ENCODE measurements at places on chromosomes 7 and 10. TPM values are rescaled to one million over a fixed set of nuclear protein-coding genes. Genes with fewer than 3 reads are reported as not detected.

The NKX1-2 gene
- total RNA-seq: not detected

GRCh38 chr7:129886167-129886817, 66.5 kb downstream of the UBE2H start:
- H3K4me1 ChIP-seq: no peaks in the 10 kb centered on the region
- H3K36me3 ChIP-seq: no peaks in the 10 kb centered on the region
- H3K4me3 ChIP-seq: no peak overlapping the region

The TAF5 gene
- total RNA-seq: 1.8 TPM

DNA sequence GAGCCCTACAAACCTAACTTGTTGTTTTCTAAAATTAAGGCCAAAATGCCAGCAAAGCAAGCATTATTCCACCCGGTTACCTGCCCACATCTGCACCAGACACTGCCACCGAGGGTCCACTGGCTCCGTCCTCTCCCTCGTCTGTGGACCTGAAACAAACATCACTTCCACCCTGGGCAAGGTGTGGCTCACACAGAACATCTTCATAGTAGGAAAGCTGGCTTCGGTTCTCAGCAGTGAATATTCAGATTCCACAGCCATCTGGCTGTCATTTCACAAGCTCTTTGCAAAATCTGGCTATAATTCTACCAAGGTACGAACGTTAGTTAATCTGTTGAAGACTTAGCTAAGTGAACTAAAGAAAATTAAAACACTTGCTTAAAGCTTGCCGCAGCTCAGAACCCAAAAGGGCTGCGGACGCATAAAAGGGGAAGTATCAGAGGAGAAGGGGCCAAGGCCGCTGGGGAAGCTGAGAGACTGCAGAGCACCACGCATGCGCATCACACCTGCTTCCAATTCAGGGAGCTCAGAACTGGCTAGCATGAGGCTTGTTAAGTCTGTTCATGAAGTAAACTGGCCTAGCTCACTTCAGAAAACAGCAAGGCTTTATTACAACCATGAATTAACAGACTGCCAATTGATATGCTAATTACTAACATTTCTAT, 46.1 kb downstream of the PTPRN2 start:
- no peak for DNase-seq
- no peaks in the 10 kb centered on the region for H3K27me3 ChIP-seq
- H3K4me3 ChIP-seq: no peak overlapping the region
- no peaks in the 10 kb centered on the region for H3K4me1 ChIP-seq
- no peak overlapping the region for H3K27ac ChIP-seq

The FAM25G gene
- total RNA-seq: not detected

DNA sequence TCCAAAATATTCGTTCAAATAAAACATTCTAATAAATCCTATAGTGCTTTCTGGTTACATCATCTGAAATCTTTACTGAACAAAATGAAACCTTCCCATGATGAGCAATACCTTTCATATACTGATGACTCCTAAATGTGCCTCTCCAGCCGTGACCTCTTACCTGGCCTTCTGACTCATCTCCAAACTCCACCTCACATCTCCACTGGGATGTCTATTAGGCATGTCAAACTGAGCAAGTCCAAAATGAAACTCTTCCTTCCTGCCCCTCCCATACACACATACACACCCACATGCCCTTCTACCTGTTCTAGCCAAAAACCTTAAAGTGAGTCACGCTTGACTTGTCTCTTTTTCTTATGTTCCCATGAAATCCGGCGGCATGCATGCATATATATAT, 22.9 kb downstream of the GSAP start:
- H3K36me3 ChIP-seq: no peaks in the 10 kb centered on the region
- DNase-seq: no peak
- H3K27ac ChIP-seq: no peak overlapping the region
- H3K4me1 ChIP-seq: no peaks in the 10 kb centered on the region
- no peak overlapping the region for H3K4me3 ChIP-seq

DNA sequence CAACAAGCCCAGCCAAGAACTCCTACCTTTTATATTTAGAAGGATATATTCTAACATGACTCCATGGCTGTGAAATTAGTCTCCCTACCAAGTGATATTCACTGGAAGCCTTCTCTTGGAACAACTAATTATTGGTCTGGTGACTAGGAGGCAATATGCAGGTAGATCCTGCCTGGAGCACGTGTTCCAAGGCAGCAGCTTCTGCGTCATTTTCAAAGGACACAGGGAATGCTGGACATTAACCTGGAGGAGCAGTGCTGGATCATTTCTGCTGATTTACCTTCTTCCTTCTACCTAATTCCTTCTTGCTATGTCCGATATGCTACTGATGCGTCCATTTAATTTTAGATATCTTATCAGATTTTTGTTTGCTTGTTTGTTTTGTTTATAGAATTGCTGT, 5.6 kb downstream of the AKR1D1 start:
- H3K27me3 ChIP-seq: no peaks in the 10 kb centered on the region
- DNase-seq: no peak
- no peak overlapping the region for H3K4me3 ChIP-seq
- no peaks in the 10 kb centered on the region for H3K4me1 ChIP-seq
